Retinal pigment epithelial cell (primary cell): ENCODE measurements at places on chromosomes 16 and 17.

GRCh38 chr17:14015271-14015670 lies 54.0 kb upstream of the COX10 start:
- no peak for DNase-seq

DNA sequence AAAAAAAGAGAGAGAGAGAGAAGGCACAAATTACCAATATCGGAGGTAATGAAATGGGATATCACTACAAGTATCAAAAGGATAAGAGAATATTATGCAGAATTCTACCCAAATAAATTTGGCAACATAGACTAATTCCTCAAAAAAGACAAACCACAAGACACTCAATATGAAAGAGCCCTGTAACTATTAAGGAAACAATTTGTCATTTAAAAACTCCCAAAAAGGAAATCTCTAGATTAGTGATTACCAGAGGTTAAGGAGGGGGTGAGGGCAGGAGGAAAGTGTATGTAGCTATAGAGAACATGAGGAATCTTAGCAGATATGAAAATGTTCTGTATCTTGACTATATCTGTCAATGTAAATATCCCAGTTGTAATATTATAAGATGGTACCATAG lies 54.0 kb downstream of the CFDP1 start:
- DNase-seq = no peak

DNA sequence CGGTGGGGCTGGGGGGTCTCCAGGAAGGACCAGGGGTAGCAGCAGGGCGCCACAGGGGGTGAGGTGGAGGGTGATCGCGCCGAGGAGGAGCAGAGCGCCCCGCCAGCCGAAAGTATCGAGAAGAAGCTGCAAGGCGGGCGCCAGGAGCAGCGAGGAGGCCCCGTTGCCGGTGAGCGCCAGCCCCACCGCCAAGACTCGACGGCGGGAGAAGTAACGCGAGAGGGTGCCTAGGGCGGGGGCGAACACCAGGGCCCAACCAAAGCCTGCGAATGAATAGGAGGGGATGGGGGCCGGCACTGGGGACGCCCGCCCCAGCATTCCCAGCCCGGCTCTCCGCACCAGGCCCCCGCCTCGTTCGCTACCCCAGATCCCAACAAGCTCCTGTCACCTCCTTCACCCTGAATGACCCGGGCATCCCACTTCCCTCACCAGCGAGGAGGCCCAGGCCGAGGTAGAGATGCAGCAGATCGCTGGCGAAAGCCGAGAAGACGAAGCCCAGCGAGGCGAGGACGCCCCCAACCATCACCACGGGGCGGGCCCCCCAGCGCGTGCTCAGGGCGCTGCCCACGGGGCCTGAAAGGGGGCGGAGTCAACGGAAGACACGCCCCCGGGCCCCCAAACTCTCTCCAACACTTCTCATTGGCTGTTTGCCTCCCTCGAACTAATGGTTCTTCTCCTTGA lies 1.3 kb downstream of the SLC16A11 start:
- no peak for DNase-seq

GRCh38 chr16:23155445-23156049 lies 6.3 kb upstream of the USP31 start:
- DNase-seq = no peak

GRCh38 chr17:61967729-61968128 lies 39.9 kb upstream of the INTS2 start:
- no peak for DNase-seq
